ENCODE measurements at places on chromosomes 11 and 22.

DNA sequence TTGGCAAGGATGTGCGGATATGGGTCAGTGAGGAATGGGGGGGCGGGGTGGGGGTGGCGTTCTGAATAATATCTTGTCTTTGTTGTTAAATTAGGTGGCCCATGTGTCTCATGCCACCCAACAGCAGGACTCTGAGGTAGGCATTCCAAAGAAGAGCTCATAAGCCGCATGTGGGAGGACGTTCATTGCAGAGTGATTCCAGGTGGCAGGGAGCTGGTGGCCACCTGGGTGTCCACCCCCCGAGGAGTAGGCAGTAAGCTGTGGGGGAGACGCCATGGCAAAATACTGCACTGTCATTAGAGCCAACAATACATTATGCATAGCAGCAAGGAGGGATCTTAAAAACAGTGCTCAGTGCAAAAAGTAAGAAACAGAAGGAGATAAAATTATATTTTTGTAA is 14.3 kb upstream of the CAPN5 start:
- DNase-seq = no peak

DNA sequence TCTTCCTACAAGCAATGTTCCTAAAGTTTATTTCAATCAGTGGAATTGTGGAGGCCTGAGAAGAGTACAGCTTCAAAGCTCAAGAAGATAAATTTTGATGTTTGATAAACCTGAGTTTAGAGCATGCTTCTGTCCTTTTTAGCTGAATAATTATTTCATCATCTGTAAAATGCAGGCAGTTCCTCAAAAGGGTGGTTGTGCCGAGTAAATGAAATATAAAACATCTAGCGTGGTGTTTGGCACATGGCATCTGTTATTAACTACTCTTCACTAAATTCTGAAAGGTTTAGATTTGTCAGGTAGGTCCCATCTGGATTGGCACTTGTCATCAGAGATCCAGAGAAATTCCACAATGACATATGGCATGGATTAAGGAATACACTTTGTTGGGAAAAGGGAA is 155.1 kb downstream of the DDX10 start:
- no peak for DNase-seq

DNA sequence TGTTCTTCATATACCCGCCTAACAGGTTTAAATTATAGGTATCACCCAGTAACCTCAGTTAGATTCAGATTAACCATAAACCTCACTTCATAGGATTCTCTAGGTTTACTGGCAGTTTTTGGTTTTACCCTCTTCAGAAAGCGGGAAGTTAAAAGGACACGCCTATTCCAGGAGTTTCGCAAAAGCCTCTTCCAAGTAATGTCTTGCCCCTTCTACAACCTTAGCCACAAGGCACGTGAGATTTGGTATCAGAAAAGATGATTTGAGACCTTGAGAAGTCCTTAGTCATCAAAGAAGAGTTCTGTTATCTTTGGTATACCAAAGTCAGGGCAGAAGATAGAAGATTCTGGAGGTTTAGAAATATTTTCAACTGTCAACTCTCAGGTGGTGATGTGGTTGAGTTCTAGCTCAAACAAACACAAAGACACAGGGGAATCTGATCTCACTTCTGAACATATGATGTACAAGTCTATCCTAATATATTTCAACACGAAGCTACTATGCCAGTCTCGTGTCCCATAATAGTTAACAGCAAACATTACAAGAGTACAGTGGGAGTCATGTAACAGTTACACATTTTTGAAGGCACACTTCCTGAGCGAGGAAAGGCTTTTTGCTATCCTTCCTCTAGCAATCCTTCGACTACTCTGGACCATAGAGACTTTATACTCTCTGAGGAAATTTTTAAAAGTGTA is 103.5 kb downstream of the USP35 start:
- peak; percentile 81 for DNase-seq

- DNase-seq = no peak
These were observed 15.0 kb downstream of the SIK3 start for GRCh38 chr11:117083011-117083935.

DNA sequence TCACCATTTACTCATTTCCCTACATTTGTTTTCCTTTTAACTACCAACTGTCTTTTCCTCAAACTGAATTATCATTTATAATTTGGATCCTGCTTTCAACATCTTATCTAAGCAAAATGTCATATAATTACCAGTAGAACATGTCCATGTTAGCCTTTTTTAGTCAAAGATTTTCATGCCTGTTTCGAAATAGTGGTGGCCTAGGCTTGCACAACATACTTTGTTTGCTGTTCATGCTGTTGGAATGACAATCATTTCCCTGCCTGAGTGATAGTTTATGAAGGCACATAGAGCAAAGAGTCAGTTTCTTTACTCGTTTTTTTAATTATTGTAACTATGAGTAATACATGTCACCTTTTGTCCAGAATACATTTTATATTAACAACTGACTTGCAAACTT is 144.3 kb upstream of the ANO3 start:
- DNase-seq = no peak

- DNase-seq = no peak
These were observed 47.3 kb downstream of the PRDM11 start for GRCh38 chr11:45193695-45194094.

DNA sequence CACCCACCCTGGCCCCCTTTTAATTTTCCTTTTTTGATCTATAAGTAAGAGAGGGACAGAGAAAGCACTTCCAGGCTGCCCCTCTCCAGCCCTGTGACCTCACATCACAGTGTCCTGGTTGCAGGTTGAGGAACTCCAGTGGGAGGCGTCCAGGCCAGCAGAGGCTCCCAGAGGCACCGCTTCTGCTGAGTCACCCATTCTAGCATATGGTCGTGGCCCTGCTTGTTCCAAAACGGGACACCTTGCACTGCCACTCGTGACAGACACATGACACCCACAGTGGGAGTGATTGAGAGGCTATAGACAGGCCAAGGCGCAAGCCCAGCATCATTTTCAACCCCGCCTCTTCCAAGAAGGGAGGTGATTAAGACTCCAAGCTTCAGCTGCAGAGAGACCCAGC is 16.0 kb upstream of the TMPRSS4 start:
- DNase-seq = peak; percentile 52

GRCh38 chr11:1508491-1508891 is 21.9 kb upstream of the MOB2 start:
- no peak for DNase-seq

DNA sequence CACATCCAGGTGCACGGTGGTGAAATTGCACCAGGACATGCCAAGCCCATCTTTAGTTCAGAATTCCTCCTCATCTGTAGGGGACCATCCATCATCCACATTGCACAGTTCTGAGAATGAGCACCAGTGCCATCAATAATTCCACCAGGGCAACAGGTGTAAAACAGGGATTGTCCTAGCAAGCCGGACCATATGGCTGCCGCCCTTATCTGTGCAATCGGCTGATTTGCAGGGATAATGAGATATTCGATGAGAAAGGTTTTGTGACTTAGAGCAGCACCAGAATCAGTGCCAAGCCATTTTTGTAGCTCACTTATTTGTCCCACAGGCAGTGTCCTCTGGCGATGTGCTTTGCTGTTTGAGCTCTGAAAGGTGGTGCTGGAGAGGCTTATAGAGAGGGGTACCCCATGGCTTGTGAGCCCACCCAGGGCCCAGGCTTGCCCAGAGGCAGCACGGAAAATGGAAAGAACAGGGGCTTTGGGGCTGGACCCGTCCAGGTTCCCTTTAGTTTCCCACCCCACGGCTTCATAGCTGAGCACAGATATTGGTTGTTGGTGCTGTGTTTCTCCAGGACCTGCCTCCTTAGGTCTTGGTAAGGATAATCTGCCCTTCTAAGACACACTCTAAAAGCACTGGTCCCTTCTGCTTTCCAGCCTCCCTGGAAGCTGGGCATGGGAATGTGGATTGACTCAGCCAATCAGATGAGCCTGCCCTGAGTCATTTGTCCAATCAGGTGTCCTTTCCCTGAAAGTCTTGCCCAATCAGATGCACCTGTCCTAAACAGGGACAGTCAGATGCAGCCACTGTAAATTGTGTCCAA is 84.0 kb upstream of the SHANK2 start:
- DNase-seq = no peak

DNA sequence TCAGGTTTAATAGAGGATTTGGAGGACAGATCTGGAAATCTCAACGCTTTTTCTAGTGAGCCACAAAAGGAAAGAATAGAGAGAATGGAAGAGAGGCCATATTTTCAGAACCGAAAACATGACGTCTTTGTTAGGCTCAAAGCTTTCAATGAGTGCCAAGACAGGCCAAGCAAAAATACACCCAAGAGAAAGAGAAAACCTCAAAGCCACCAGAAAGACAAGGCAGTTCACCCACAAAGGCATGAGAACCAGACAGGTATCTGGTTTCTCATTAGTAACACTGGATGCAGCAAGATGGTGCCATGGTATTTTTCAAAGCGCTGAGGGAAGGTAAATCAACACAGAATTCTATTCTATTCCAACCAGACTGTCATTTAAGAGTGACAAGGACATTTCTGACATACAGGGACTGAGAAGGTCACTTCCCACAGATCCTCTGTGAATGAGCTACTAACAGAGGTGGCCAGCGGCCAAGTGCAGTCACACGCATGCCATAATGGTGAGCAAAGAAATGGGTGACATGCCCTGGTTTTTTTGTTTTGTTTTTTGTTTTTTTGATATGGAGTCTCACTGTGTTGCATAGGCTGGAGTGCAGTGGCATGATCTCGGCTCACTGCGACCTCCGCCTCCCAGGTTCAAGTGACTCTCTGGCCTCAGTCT is 41.9 kb downstream of the TOLLIP start:
- DNase-seq = no peak

DNA sequence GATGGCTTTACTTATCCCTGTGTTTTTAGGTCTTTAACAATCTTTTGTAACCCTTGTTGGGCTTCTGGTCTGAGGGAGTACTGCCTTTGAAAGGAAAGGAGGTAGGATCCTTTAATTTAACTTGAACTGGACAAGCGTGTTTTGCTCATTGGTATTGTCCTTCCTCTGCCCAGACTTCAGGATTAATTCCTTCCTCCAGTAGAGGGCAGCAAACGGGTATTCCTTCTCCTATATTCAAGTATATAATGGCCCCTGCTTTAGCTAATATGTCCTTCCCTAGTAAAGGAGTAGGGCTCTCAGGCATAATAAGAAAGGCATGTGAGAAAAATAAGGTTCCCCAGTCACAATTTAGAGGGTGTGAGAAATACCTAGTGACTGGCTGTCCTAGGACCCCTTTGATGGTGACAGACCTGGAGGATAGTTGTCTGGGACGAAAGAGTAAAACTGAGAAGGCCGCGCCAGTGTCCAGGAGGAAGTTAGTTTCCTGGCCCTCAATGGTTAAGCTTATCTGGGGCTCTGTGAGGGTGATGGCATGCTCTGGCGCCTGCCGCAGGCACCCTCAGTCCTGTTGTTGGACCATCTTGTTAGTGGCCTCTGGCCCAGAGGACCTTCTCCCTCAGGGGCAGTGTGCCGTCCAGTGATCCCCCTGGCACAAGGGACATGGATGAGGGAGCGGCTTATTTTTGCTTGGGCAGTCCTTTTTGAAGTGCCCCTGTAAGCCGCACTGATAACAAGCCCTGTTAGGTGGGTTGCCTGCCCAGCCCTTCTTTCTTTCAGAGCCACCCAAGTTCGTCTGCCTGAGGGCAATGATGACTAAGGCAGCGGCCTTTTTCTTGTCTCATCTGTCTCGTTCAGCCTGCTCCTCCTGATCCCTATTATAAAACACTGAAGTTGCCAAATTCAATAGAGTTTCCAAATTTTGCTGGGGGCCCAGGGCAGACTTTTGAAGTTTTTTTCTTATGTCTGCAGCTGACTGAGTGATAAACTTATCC is 51.8 kb downstream of the C11orf71 start:
- DNase-seq = peak; percentile 71

DNA sequence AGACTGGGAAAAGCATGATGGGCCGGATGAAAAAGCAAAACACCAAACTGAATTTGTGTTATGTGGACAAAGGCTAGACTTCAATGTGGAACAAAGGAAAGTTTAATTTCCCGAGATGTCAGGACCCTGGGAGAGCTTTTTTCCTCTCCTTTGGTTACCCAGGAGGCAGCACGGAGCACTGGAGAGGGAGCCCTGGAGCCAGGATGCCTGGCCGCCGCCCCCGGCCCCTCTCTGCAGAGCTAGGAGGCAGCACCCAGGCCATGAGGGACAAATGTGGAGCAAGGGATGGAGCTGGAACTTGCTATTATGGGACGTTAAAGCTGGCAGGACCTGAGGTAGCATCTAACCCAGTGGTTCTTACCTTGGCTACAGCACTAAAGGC is 108.9 kb downstream of the MORC2 start:
- DNase-seq = no peak

DNA sequence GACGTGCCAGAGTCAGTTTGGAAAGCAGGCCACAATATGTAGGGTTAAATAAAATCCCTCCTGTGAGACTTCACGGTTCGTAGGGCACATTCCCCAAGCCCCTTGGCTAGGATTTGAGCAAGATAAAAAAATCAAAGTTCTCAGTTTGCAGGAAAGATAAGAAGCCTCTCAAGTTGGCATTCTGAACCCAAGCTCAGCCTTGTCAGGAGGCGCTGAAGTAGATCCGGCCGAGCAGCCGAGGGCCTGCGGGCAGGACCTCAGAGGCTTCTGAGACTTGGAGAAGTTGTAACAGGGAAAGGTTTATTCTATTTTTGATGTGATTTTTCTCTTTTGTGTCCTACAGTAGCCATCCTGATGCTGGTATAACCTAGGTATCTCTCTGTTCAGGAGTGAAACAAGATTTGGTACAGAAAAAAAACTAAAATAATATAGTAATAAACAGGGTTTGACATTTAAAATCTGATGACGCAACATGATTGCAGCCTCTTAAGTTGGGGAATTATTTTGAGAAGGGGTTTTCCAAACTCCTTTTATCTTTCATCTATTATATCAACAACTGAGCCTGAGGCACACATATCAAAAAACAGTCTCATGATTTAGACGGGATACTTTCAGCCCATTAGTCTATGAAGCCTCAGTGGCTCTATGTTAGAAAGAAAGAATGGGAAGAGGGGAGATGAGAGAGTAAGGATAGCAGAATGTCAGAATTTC is 10.1 kb downstream of the PATE2 start:
- DNase-seq = no peak

DNA sequence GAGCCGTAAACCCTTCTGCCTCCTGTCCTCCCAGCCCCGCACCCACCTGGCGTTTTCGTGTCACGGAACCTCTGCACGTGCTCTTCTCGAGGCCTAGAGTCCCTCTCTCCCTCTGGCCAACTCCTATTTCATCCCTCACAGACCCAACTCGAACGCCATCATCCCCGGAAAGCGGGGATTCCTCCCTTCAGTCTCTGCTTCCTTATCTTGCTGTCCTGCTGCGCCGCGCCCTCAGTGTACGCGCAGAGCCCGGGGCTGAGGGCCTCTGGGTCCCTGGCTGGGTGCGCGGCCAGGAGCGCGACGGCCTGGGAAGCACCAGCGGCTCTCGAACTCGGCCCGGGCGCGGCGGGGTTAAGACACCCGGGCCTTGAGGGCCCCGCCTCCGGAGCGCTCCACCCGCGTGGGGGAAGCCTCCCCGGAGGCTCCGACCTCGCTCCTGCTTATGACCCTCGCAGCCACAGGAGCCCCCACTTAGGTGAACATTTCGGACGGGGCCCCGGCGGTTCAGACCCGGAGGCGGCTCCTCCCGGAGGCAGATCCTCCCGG is 398 bp upstream of the ATG16L2 start:
- peak; percentile 91 for DNase-seq

Data from suppressor macrophage treated with lipopolysaccharide for 4 hours (primary cell).